Peyer's patch (tissue), 4 donors: ENCODE measurements at places on chromosomes 16 and 17. TPM values are rescaled to one million over a fixed set of nuclear protein-coding genes. Genes with fewer than 3 reads are reported as not detected.

Gene KLHL10
- not detected for total RNA-seq

Gene NOXO1
- 10.7 TPM for total RNA-seq

Gene KIF2B
- total RNA-seq = not detected

Gene SSTR5
- total RNA-seq = 1.5 TPM

- no peak for DNase-seq
Measured at GRCh38 chr17:45394091-45394490, 38.6 kb downstream of the ARHGAP27 start.

GRCh38 chr16:87451563-87452210 is 41.1 kb downstream of the ZCCHC14 start:
- DNase-seq = no peak

DNA sequence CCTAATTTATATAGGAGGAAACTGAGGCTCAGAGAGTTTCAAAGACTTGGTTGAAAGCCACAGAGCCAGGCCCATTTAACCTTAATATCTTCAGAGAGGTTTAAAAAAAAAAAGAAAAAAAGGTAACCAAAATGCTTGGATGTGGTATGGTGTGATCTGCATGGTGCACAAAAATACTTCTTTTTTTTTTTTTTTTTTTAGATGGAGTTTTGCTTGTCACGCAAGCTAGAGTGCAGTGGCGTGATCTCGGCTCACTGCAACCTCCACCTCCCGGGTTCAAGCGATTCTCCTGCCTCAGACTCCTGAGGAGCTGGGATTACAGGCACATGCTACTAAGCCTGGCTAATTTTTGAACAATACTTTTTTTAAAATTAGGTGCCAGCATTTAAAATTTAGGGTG is 101.8 kb downstream of the XYLT1 start:
- no peak for DNase-seq

DNA sequence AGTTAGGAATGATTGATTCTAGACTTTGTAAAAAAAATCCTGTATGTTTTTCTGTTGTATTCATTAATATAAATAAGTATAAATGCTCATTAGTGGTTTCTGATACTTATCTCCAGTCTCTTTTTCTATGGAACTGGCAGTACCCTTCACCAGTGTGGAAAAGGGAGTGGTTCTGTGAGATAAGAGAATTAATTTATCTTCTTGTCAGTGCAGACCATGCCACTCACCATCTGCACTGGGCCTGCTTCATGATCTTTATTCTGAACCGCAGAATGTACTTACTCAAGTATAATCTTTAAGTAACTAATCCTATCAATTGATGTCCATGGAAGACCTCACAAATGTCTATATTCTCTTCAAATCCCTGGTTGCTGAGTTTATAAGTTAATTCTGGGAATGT is 836.1 kb upstream of the CDH8 start:
- DNase-seq = no peak
